AG04449 (cell line): ENCODE measurements at places on chromosomes 6 and 20.

DNA sequence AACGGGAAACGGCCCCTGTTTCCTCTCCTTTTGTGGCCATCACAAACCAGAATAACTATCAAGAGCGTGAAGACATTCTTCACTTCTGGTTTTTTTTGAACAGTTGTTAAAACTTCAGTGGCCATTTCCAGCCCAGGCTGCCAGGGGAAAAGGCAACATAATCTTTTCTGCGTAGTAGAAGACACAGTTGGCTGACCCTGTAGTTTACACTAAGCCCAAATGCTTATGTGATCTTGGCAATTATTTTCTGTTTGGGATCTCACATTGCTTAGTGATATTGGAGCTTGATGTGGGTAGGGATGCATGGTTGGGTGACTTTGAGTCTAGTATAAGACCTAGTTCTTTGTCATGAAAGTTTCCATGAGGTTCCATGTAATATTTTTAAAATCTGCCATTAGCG, 449.4 kb upstream of the CDH4 start:
- DNase-seq = no peak

DNA sequence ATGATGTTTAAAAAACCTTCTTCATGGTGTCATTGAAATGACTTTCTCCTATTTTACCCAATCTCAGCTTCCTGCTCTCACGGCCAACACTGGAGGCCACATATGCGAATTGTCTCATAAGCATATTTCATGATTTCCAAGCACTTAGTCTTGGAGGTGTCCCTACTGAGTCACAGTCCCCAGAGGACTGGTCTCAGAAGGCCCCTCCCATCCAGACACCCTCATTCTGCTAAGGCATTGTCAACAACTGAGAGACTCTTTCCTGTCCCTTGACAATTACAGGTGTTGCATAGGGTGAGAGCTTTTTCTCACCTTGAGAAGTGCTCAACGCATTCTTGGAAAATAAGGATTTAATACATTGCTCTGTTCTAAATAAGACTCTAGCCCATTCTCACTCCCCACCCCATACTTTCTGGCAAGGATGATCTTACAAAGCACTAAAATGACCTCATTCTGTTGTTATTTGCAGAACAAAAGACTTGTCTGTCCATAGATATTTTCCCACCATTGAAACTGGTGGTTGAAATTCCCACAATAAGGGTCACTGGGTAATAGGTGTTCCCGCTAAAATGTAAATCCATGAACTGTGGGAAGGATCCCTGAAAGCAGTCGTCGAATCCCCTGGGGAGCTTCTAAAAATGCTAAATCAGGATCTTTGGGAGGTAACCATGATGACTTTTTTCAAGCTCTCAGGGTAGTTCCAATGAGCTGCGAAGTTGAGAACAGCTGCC, 32.3 kb upstream of the SLC22A23 start:
- no peak for DNase-seq

DNA sequence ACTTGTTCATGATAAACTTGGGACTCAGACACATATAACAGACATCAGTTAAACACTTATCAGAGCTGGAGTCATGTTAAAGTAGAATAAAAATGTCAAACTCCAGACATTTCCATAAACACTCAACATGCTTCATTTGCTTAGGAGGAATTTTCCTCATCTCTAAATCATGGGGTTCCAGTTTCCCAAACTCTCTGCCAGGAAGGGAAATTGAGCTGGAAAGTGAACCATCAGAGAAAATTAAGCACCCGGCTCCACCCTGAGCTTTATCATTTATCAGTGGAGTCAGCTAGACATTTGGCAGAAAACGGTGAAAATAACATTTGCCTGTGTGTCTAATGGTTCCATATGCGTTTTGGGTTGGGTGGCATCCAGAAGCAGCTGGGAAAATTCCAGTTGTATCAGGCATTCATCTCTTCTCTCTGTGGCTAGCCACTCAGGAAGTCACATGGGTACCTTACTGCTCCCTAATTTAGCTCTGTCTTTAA, 25.3 kb upstream of the ZNFX1 start:
- DNase-seq = no peak

- no peak for DNase-seq
Measured at GRCh38 chr6:19869464-19869863, 32.3 kb downstream of the ID4 start.

DNA sequence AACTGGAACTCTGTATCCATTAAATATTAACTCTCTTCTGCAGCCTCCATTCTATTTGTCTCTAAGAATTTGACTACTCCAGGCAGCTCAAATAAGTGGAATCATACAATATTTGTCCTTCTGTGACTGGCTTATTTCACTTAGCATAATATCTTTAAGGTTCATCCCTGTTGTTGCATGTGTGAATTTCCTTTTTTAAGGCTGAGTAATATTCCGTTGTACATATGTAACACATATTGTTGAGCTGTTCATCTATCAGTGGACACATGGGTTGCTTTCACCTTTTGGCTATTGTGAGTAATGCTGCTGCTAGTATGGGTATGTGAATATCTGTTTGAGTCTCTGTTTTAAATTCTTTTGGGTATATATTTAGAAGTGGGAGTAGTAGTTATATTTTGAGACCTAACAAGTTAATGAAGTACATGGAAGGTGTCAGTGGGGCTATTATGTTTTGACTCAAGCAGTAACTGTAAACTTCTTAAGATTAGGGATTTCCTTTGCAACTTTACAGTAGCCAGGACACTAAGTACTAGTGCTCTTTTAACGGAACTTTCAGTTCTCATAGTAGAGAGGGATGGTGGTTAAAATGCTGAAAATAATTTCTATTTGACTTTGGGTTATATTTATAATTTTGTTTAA, 29.7 kb upstream of the TMEM217 start:
- DNase-seq = no peak

DNA sequence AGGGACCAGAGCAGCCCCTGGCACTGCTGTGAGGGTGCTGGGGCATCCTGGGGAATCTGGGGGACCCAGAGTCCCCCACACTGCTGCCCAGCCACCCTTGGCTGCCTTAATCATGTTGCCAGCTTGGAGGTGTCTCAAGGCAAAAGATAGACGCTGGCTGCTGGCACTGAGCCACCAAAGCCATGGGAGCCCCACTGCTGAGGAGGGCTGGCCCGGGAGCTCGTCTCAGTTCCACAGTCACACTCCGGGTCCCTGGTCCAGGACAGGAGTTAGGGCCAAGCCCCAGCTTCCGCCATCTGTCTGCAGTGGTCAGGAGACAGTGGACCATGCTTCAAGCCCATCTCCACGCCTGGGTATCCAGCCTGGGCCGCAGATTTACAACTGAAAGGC, 41.0 kb upstream of the HMGA1 start:
- no peak for DNase-seq

GRCh38 chr6:83505356-83505755, 7.0 kb upstream of the PRSS35 start:
- no peak for DNase-seq

GRCh38 chr6:124433387-124434160, 528.7 kb upstream of the RNF217 start:
- DNase-seq = no peak

GRCh38 chr6:37489697-37490336, 9.9 kb downstream of the CCDC167 start:
- no peak for DNase-seq

- DNase-seq = no peak
Measured at GRCh38 chr6:18567380-18567779, 180.2 kb downstream of the RNF144B start.

- DNase-seq = no peak
Measured at GRCh38 chr6:136701045-136701444, 91.2 kb downstream of the MAP3K5 start.

GRCh38 chr6:53294611-53295010, 54.1 kb downstream of the ELOVL5 start:
- DNase-seq = no peak

GRCh38 chr6:15595461-15596173, 67.2 kb downstream of the DTNBP1 start:
- no peak for DNase-seq

GRCh38 chr20:22352019-22352418, 232.4 kb downstream of the FOXA2 start:
- no peak for DNase-seq

- DNase-seq = no peak
Measured at GRCh38 chr20:5557123-5557522, 193.1 kb upstream of the SHLD1 start.

GRCh38 chr20:17772005-17772343, 72.2 kb downstream of the BANF2 start:
- no peak for DNase-seq

DNA sequence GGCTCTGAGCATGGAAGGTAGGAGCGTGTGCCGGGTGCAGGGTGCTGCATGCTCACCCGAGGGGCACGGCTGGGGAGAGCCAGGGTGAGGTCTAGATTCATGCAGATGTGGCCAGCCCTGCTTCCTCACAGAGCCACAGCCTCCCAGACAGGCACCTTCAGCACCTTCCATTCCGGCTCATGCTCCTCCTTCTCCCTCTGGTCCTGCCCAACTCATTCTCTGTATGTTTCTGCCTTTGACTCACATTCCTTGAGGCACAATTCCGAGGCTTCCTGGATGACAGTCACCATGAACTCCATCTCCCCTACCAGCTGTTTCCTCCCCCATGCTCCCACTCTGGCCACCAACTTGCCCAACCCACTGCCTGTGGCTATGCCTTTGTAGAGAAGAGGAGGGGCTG, 35.4 kb downstream of the DACT2 start:
- DNase-seq = no peak

DNA sequence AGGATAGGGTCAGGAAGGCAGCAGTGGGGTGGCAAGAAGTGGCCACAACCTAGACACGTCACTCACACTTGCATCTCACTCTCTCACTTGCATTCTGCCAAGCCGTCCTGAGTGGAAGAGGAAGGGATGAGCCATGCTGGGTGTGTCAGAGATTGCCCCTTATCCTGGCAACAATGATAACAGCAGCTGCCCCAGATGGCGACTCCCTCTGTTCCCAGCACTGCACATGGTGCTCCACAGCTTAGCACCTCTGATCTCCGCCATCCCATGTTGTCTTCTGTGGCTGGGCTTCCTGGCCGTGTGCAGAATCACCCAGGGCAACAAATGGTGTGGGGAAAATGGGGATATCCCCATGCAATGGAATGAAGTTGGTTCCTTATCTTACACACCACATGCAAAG, 11.1 kb downstream of the KCNB1 start:
- no peak for DNase-seq

DNA sequence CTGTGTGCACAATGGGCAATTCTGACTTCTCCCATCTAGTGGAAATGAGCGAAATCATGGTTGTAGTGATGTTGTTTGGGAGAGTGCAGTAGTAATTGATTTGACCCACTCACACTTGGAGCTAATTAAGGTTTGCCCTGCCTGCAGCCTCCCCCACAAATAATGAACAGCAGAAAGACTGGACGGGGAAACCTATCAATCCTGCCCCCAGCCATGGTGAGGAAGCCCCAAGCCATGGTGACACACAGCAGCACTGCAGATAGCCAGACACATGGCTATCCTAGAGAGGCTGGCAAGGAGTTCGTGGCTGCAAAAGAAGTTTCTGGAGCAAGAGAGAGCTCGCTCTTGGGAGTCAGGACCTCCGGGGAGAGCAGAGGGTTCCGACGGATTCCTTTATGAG, 27.8 kb downstream of the SAYSD1 start:
- DNase-seq = no peak

- DNase-seq = no peak
Measured at GRCh38 chr6:169158691-169159090, 95.0 kb downstream of the THBS2 start.

- no peak for DNase-seq
Measured at GRCh38 chr6:165744555-165745228, 81.7 kb upstream of the PDE10A start.

DNA sequence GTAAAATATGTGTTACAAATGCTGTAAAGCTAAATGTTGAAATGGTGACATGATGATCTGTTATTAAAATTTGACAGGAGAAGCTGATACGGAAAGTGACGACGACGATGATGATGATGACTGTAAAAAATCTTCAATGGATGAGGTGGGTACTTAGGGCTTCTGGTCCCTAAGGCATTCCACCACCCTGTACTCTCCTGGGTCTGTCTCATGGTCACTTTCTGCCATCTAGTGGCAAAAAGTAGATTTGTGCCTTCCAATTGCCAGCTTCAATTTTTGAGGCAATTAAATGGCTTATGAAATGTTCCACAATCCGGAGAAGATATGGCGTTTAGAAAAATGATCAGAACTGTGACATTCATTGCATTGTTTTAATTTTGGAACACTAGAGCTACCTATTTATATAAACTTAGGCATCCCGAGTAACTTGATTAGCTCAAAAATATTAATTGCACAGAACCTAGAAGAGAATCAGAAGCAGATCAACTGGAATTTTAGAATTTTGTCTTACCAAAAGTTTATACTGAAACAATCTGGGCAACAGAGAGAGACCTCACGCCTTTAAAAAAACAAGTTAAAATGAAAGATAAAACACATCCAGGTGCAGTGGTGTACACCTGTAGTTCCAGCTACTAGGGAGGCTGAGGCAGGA, 346.5 kb upstream of the PLCB4 start:
- DNase-seq = no peak

GRCh38 chr6:11291582-11291981, 59.1 kb upstream of the NEDD9 start:
- DNase-seq = no peak

DNA sequence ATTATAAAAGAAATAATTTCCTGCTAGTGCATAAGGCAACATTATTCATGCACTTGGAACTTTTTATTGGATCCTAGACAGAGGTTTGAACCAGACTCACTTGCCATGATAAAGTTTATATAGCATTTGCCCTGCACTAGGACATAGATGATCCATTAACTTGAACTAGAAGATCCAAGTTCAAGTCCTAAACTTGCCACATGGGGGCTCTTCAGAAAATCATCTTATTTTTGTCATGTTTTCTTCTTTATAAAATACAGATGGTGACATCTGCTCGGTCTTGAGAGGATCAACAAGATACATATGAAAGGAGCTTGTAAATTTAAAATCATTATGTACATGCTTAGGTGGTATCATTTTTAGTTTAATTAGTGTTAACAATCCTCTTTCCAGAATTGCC, 94.5 kb downstream of the SIM1 start:
- no peak for DNase-seq

DNA sequence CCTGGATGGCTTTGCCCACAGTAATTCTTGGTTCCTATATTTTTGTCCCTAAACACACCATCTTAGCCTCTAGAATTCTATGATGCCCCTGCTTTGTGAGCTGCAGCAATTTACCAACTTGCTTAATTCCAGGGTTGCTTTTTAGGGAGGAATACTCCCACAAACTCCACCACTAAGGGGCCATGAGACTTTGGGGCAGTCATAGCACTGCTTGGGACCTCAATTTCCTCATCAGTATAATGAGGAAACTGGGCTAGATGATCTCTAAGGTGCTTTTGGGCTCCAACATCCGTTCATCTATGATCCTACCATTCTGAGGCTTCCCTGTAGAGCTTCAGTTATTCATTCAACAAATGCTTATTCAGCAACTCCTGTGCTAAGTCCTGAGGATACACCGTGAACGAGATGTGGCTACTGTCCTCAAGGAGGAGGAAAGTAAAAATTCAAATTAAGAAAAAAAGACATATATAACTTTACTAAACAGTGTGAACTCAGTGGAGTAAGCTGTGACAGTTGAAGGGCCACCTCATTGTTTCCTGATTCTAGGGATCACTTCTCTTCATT, 75.3 kb downstream of the PRDM1 start:
- no peak for DNase-seq

GRCh38 chr6:22392711-22393110, 95.9 kb upstream of the PRL start:
- DNase-seq = no peak
